Frontal cortex (tissue), 4 donors: ENCODE measurements at places on chromosomes 1 and 21. TPM values are rescaled to one million over a fixed set of nuclear protein-coding genes. Genes with fewer than 3 reads are reported as not detected.

Gene VAMP3
- 28.9 TPM for total RNA-seq

DNA sequence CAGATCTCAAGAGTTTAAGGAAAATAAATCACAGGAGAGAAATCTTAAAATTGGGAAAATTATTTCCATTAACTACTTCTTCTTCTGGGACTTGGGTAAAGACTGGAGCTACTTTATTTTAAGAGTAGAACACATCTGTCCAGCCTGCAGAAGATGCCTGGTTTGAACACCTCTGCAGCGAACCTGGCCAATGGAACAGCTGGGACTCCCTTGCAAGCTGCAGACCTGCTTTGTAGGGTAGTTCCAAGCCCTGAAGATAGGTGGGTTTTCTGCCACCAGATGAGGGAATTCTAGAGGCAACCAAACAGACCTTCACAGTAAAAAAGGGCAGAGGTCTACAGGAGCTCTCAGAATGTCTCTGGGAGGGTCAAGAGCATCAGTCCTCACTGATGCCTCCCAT, 86.5 kb upstream of the CACNA1E start:
- DNase-seq: no peak

DNA sequence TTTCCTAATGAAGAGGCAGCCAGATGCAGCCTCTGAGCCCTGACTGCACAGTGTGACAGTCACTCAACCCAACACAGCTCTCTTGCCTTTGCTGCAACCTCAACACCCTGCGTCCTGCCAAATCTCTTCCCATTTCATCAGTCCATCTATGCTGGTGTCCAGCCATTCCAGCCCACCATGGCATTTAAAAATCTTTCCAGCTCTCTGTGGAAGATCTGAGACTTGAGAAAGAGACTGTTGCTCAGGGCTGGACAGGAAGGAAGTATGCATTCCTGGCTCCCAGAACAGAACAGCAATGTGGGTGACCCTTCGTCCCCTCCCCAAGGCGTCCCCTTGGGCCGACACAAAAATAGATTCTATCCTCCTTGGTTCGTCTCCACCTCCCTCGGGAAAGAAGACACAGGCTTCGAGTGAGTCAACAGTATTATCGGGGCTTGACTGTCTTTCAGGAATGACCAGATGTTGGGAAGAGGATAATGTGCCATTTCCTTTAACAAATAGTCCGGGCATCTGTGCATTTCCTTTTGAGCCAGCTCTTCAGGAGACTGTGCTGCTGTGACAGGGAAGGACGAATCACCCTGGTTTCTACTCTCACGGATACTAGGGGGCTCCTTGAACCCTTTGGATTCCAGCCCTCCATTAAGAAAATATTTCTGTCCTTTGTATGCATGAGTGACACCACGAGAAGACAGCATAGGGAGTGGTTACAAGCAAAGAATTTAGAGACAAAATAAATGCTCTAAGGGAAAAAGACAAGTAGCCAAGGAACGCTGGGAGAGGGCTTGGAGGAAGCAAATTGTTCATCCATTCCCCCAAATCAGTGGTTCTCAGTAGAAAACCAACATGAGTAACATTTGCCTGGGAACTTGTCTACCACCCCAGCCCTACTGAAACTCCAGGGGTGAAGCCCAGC, 111.4 kb upstream of the CDC42BPA start:
- DNase-seq: no peak

DNA sequence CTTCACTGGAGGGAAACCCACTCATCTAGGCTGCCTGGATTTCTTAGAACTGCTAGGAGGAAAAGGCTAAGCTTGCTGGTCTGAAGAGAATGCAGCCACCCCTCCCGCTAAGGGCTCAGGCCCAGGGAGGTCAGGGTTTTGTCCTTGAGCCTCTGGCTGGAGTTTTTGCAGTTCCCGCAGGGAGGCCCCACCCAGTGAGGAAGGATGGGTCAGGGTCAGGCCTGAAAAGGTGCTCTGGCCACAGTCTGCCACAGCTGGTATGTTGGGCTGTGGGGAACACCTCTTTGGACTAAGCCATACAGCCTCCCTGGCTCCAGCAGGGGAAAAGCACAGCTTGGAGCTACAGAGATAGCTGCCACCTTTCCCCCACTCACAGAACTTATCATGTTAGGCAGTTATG, 71.4 kb upstream of the PAPPA2 start:
- DNase-seq: no peak

- DNase-seq: no peak
Measured at GRCh38 chr1:178367151-178367550, 129.6 kb downstream of the CLEC20A start.

DNA sequence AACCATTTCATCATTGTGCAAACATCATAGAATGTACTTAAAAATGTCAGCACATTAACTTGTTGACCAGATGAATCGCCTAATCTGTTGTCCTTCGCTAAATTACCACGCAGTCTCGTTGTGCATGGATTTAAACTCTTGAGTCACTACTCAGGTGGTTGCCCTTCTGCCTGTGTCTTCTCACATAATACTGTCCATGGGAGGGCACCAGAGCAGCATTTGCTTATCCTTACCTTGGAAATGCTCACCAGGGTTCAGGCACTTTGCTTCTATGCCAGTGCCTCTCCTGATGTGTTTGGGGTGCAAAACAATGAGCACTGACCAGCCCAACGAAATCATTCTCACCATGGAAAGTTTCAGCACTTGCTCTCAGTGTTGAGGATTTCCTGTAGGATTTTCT, 559.9 kb downstream of the RWDD3 start:
- DNase-seq: no peak

DNA sequence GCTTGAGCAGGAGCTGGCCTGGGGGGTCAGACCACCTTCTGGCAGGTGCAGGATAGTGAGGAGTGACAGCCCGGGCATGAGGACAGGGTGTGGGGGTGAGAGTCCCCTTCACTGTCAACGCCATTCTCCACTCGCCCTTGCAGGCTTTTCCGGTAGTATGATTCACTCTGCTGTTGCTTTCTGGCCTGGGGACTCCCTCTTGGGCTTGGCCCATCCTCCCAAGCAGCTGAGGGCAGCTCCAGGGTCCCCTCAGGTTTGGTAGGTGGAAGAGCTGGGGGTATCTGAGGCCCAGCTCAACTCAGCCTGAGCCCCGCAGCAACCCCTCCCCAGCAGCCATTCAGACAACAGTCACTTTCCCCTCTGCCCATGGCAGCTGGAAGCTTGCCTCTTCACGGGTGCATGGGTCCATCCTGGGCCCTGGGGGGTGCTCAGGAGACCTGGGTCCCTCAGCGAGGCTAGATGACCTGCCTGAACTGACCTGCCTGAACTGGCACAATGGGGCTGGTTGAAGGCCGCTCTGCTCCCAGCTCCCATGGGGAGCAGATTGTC, 1.3 kb downstream of the CLDN19 start:
- DNase-seq: no peak

DNA sequence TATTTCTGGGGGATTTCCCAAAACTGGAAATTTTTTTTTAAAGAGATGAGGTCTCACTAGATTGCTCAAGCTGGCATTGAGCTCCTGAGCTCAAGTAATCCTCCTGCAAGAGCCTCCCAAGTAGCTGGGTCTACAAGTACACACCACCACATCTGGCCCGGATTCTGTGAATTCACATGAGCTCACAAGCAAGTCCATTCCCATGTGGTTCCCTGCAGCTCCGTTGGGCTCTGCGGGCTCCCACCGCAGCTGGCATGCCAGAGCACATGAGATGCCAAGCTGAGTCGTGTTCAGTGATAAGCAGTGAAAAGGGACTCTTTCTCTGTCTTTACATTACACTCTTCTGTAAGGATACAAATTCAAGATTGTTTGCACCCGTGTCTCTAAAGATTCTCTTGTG, 21.9 kb upstream of the TTF2 start:
- DNase-seq: no peak

- no peak for DNase-seq
Measured at GRCh38 chr1:173616859-173617258, 14.0 kb upstream of the SLC9C2 start.

DNA sequence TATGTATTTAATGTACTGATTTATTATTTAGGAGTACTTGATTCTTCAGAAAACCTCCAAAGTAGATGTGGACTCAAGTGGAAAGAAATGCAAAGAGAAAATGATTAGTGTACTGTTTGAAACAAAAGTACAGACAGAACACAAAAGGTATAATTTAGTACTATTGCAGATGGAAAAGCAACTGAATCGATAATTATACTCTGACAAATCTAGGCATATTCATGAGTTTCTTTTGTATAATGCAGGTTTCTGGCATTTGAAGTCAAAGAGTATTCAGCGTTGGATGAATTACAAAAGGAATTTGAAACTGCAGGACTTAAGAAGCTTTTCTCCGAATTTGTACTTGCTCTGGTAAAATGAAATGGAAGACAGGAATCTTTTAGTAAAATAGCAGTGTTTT, 12.5 kb downstream of the RWDD3 start:
- no peak for DNase-seq

Gene DNAH14
- 37.5 TPM for total RNA-seq

- DNase-seq: no peak
Measured at GRCh38 chr1:46134660-46135331, 2.4 kb upstream of the PIK3R3 start.

Gene C1orf141
- under 0.01 TPM for total RNA-seq

GRCh38 chr1:220182656-220183055, 88.7 kb downstream of the IARS2 start:
- DNase-seq: no peak

GRCh38 chr1:109133002-109133706, 19.2 kb downstream of the ELAPOR1 start:
- DNase-seq: no peak

Gene BTBD8
- 61.1 TPM for total RNA-seq

Gene CRYAA
- not detected for total RNA-seq

Gene IL19
- not detected for total RNA-seq

DNA sequence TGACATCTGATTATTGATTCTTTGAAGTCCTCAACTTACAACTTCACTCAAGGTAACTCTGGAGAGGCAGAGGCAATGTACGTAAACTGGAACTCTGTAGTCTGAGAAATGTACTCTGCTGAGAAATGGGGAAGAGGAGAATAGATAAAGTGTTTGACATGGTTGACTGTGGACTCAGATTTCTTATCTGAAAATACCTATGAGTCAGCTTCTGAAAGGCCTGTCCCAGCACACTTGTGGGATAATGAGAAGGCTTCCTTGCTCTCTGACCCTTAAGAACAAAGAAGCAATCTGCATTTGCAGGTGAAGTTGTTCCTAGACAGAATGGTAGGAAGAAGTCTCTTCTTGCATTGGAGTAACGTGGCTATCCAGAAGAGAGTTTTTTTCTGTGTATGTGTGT, 1573.5 kb downstream of the BRINP3 start:
- DNase-seq: no peak

DNA sequence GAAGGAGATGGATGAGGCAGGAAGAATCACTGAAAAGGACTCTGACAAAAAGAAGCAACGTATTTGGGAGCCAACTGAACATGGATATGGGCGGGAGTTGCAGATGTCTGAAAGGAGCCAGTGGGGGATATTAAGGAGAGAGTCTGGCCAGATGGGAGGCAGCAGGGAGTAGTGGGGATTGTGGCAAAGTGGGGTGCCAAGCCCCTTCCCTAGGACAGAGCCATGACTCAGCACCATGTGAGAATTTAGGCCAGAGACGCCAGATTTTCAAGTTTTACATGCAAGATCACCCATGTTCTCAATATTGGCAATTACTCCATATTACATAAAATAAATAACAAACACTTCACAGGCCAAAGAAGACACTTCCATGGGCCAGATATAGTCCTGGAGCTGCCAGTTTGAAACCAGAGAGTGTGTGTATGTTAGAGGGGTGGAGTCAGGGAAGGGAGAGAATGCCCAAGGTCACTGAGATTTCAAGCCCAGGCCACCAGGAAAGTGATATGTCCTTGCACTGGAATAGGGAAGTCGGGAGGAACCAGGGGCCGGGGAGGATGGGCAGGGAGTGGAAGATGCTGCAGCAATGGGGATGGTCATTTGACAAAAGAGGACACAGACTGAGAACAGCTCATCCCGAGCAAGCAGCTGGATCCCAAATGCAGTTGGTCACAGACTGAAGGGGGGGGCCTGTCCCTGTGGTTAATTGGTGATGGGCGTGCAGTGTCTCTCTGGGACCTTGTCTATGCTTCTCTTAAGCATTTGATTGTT, 23.5 kb downstream of the TMEM51 start:
- DNase-seq: no peak

DNA sequence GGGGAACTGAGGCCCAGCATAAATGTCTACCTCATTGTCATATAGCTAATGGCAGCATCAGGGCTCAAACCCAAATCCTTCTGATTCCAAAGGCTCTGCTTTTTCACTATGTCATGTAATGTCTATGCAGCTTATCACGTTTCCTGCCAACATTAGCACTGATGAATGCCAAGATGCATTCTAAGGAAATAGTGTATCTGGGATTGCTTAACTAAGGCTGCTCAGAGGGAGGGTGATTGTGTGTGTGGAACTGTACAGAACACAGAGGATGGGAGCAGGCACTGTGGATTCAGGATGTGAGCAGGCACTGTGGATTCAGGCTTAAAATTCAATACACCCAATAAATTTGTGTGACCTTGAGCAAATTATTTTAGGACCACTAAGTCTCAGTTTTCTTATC, 456.4 kb upstream of the DEPDC1 start:
- no peak for DNase-seq

DNA sequence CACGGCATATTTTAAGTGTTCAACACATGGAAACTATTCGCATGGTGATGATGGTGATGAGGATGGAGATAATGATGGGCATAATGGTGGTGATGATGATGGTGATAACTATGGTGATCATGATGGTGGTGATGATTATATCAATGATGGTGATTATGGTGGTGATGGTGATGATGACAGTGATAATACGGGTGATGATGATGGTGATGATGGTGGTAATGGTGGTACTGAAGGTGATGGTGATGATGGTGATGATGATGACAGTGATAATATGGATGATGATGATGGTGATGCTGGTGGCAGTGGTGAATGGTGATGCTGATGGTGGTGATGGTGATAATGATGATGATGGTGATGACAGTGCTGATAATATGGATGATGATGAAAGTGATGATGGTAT, 341.8 kb upstream of the VAMP3 start:
- DNase-seq: no peak

DNA sequence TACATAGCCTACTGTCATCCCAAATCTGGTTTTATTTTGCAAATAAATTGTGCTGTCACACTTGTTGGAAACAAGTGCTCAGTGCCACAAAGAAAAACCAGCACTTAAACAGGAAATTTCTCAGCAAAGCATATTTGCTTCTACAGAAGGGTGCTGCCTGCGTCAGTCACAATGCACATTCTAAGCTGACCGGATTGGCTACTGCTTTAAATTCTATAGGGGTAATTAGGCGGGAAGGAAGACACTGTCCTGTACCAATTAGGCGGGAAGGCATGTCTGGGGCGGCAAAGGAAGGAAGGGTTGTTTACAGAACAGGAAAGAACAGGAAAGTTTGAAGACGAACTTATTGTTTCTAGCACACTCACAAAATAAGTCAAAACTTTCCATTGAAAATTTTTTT, 2.8 kb downstream of the IFI16 start:
- no peak for DNase-seq

GRCh38 chr1:24596401-24596880, 40.6 kb downstream of the NCMAP start:
- no peak for DNase-seq

- no peak for DNase-seq
Measured at GRCh38 chr1:29519108-29519787, 282.9 kb downstream of the PTPRU start.

Gene CSF1
- total RNA-seq: 1.6 TPM
